ENCODE measurements at places on chromosomes 5 and 9.

DNA sequence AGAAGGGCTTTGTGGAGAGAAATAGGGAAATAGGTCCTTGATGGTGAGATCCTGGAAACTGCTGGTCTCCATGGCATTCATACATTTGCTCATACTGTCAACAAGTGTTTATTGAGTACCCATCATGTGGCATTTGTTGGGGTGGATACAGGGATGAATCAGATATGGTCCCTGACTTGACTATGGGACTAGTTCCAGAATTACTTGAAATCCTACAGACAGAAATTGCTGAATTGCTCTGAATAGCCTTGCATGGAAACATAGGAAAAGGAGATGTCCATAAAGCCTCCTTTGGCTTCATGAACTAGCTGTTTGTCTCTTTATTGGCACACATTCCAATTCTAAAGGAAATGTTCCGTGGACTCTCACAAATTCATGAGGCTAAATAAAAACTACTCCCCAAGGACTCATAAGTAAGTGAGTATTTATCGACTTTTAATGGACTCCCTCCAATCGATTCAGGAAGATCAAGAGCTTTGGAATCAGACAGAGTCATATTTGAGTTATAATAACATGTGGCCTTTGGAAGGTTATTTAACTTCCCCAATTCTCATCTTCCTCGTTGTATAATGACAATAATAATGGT, 122.4 kb upstream of the C6 start:
- DNase-seq, result no peak

GRCh38 chr9:121503444-121503843, 3.8 kb upstream of the GGTA1 start:
- no peak for DNase-seq

GRCh38 chr5:73444499-73445438, 3.8 kb downstream of the FOXD1 start:
- no peak for DNase-seq

DNA sequence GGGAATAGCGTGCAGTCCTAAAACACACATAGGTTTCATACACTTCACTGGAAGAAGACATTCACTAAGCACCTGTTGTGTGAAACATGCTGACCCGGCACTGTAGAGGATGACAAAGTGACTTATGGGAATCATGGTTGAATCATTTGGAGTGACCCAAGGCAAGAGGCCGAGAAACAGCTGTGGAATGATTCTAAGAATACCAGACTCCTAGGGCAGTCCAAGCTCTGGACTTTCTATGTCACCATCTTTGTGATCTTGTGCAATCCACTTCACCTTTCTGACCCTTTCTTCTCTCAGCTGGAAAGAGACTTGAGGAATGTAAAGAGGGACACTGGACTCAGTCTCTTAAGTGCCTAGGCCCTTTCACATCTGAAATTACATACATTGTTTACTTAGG, 13.1 kb downstream of the MSANTD3 start:
- no peak for DNase-seq

DNA sequence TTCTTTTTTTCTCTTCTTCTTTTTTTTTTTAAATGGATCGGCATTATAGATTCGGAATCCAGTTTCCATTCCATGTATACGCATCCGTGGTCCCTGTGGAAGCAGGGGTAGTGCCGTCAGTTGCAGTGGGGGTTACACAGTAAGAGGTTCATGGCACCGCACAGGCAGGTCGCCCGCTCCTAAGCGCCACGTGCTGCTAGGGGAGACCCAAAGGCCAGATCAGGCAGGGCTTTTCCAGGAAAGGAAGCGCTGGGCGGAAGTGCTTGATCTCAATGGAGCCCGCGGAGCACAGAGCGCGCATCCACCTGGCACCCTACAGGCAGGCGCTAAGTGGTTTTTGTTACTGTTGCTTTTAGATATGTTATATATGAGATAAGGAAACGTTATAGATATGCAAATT, 174.8 kb upstream of the OR13F1 start:
- DNase-seq, result no peak

DNA sequence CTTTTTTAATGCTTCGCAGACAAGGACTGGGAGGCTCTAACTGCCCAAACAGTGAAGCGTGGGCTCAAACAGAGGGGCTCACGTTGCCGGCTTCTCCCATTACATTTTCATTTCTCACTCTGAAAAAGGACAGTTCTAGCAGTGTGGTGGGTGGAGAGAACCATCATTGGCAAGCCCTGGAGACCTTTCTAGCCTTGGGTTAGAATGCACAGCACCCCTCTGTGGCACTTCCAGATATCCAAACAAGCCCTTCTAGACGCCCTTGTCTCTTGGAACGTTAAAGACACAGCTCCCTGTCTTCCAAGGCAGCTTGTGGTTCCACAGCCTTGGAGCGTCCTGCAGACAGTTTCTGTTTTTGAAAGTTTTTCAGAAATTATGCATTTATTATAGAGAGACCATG, 52.1 kb downstream of the MVB12B start:
- no peak for DNase-seq

- DNase-seq, result no peak
Observed at GRCh38 chr9:114911167-114911821, 19.1 kb downstream of the TNFSF8 start.

DNA sequence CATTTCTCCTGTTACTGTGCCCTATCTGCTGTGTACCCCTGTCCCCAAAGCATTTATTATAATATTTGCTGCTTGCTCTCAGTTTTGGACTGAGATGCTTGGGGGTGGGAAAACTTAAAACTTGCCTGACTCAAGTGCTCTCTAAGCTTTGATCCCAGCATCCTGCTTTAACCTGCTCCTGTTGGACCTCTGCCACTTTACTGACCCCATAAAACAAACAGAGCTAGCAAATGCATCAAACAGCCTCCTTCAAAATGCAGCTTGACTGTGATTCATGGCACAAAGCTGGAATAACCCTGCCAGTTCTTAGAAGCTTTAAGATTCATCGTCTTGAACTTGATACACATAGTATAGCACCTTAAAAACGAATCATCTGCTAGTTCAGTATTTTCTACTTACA, 212.5 kb downstream of the DEPDC1B start:
- no peak for DNase-seq

- no peak for DNase-seq
Observed at GRCh38 chr5:93299681-93300308, 281.2 kb downstream of the NR2F1-AS1 start.

GRCh38 chr5:74562122-74562521, 78.4 kb downstream of the ENC1 start:
- DNase-seq, result no peak

DNA sequence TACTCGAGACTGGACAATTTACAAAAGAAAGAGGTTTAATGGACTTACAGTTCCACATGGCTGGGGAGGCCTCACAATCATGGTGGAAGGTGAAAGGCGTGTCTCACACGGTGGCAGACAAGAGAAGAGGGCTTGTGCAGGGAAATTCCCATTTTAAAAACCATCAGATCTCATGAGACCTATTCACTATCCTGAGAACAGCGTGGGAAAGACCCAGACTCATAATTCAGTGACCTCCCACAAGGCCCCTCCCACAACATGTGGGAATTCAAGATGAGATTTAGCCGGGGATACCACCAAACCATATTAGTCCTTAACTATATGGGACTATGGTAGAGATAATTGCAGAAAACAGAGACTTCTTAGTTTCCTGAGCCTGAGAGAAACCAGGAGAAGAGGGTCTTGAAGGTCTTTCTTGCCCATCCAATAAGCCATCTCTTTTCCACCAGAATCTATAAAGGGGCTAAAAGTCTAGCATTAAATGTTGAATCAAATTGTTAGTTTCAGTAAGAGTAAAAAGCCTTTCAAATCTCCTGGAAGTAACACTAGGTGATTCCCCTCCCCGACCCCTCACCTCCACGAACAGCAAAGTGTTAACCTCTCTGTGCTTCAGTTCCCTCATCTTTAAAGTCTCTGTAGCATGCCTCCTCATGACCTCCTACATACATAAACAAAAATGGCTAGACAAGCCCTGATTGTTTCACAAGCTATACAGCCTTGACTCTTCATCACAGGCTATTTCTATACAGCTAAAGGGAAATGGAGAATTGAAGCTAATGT, 259.1 kb downstream of the TMEM167A start:
- DNase-seq, result no peak

DNA sequence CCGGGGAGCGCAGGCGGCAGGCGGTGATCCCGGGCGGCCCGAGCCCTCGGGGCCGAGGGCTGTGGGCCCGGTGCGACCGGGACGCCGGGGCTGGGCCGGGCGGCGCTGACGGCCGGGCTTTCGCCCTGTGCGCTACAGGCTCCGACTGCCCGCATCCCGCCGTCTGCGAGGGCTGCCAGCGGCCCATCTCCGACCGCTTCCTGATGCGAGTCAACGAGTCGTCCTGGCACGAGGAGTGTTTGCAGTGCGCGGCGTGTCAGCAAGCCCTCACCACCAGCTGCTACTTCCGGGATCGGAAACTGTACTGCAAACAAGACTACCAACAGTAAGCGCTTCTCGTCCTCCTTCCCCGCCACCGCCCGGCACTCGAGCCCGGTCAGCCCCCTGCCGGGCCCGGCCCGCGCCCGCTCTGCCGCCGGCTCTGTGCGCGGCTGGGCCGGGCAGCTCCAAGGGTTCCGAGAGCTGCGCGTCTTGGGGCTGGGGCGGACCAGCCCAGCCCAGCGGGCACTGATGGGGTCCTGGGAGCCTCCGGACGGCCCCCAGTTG, 1.6 kb downstream of the LMX1B start:
- DNase-seq, result no peak

- DNase-seq, result no peak
Observed at GRCh38 chr9:22010866-22011625, 1.9 kb upstream of the CDKN2B start.

DNA sequence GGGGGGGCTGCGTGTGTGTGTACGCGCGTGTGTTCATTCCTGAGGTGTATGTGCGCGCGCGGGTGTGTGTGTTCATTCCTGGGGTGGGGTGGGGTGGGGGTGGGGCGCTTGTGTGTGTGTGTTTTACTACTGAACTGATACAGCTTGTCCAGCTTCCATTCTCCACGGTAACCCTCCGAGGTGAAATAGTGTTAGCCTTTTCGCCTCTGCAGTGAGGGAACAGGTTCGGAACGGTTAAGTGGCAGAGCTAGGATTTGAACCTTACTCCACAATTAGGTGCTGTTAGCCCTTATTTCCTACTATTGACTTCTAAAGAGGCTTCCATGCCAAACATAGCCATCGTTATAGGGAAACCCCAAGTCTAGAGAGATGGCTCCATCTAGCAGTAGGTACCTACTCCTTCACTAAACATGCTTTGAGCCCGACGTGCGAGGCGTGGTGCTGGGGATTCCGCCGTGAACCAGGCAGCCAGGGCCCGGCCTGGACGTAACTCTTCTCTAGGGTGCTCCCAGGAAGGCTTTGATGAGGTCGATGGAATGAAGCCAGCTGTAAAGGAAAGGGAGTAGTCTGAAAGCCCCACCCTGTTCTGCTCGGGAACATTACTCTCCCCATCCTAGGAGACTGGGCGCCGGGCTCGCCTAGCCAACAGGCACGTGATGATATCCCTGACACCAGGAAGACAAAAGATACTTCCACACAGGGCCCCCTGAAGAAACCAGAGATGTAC, 782 bp upstream of the SKP1 start:
- no peak for DNase-seq

DNA sequence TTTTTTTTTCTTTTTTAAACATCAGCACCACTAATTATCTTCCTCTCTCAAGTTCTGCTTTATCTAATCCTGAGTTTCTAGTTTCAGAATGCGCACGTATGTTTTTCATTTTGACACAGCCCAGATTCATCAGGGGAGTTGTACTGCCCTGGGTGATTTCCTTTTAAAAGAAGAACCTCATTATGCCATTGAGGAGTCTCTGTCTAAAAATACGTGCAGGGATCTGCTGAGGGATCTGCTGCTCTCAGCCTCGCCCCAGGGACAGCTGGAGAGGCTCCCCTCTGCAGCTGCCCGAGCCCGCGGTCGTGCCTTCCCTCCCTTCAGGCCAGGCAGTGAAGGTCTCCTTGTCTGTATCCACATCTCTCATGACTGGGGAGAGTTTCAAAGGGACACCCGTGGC, 273.1 kb downstream of the ARHGEF28 start:
- DNase-seq, result no peak

DNA sequence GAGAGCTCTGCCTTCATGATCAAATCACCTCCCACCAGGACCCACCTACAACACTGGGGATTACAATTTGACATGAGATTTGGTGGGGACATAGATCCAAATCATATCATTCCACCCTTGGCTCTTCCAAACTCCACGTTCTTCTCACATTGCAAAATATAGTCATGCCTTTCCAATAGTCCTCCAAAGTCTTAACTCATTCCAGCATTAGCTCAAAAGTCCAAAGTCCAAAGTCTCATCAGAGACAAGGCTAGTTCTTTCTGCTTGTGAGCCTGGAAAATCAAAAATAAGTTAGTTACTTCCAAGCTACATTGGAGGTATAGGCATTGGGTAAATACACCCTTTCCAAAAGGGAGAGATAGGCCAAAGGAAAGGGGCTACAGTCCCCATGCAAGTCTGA, 186.9 kb upstream of the PAPPA start:
- DNase-seq, result no peak
